ENCODE measurements at places on chromosomes 16 and 17.

GRCh38 chr17:35074711-35075707 is 11.5 kb upstream of the RFFL start:
- no peak for DNase-seq

DNA sequence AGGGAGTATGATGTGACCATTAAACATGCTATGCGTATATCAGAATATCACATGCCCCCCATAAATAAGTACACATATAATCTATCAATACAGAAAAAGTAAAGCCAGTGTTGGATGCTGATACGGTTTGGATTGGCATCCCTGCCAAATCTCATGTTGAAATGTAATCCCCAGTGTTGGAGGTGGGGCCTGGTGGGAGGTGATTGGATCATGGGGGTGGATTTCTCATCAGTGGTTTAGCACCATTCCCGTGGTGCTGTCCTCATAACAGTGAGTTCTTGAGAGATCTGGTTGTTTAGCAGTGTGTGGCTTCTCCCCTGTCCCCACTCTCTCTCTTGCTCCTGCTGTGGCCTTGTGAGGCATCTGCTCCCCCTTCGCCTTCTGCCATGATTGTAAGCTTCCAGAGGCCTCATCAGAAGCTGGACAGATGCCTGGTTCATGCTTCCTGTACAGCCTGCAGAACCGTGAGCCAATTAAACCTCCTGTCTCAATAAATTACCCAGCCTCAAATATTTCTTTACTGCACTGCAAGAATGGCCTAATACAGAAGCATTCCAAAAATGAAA is 88.9 kb downstream of the AATF start:
- no peak for DNase-seq

DNA sequence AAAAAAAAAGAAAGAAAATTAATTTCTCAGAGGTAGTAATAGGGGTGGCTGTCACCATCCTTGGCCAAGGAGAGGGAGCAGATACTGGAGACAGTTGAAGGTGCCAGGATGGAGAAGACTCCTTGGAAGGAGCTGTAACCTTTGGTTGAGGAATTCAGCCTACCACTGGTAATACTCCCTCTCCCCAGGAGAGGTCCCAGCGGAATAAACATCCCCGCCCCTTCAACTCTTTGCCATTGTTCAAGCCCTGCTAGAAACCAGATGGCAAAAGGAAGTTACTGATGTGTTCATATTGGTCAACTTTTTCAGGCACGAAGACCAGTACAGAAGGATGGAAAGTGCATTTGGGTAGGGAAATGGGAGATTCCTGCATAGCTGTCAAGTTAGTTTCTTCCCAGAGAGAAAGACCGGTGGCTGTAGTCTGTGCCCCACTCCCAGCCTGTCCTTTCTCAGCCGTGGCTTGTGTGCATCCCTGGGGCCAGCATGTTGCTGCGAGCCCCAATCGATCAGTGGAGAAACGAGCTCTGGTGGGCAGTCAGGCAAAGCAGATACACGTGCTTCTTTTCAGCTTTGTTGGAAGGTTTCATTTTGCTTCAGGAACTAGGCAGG is 612.1 kb downstream of the MAF start:
- no peak for DNase-seq

- DNase-seq, result no peak
Observed at GRCh38 chr17:48308581-48308980, 121.4 kb downstream of the SKAP1 start.

DNA sequence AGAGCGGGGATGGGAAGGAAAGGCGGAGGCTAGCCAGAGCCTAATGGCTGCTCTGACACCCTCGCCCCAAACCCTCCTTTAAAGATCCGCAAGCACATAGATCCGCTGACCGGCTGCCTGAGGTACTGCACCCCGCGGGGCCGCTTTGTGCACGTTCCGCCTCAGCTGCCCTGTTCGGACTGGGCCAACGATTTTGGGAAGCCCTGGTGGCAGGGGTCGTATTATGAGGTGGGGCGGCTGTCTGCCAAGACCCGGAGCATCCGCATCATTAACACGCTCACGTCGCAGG is 663 bp downstream of the CYB5D1 start:
- no peak for DNase-seq

DNA sequence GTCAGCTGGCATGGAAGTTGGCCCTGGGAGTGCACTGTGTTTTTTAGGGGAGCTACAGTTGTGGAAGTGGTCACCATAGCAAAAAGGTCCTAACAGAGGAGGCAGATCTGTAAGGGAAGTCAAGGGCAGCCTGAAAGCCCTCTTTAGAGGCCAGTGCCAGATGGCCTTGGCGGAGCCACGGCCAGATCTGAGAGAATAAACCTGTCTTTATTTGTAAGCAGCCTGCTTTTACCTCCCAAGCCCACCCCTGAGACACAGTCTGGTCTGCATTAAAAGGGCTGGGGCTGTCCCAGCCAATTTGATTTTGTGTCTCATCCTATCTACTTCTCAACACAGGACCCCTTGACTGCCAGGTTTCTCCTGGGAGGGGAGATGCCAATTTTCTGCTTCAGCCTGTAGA is 51.0 kb upstream of the NOL11 start:
- no peak for DNase-seq

GRCh38 chr17:66724581-66725341 is 110.2 kb upstream of the CACNG5 start:
- no peak for DNase-seq

GRCh38 chr17:77436481-77436880 is 295.7 kb downstream of the SEC14L1 start:
- DNase-seq, result no peak

GRCh38 chr16:71430744-71431143 is 11.1 kb downstream of the TLE7 start:
- no peak for DNase-seq

DNA sequence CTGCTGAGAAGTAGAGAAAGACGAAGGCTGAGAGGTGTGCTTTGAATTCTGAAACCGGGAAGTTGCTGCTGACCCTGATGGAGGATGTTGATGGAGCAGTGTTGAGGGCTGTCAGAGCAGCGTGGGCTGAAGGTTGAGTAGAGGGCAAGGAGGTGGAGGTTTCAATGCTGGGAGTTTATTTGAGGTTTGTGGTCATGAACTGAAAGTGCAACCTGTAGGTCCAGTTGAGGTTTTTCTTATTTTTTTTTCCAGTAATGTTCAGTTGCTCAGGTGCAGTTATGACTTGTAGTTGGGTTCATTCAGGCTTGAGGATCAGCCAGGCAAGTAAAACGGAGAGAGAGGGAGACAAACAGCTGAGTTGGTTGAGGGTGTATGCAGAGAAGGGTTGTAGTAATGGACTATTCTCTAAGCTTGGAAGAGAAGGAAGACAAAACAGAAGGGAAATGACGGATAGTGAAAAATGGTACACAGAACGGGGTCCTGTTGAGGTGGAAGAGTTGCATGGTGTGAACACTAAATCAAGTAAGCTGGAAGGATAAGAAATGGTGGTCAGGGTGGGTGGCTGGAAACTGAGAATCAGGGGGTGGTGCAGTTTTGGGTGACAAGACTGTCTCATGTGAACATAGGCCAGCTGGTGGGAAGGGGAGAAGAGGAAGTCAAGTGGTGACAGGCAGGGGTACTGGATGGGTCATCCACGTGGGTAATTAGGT is 8.7 kb upstream of the UBE2G1 start:
- DNase-seq, result peak; percentile 3

- no peak for DNase-seq
Observed at GRCh38 chr17:41413353-41413957, 10.9 kb downstream of the KRT37 start.

DNA sequence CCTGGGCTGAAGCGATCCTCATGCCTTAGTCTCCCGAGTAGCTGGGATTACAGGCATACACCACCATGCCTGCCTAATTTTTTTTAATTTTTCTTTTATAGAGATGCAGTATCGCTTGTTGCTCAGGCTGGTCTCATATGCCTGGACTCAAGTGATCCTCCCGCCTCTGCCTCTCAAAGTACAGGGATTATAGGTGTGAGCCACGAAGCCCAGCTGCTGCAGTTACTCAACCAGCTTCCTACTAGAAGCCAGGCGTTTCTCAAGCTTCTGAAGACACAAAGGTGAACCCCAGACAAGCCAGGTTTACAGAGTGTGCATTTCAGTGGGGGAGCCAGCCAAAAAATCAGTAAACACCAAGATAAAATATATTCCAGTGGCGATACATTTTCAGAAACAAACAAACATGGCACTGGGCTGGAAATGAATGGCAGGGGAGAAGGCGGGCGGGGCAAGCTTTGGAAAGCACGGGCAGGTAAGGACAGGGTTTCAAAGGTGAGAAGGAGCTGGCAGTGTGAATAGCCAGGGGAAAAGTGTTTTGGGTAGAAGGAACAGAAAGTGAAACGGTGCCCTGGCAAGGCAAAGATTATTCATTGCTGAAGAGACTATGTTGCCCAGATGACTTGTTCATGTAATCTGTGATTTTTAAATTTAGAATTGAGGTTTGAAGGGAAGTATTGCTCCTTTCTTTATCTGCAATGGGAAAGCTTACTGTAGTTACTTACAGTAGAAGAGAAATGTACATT is 471.1 kb downstream of the WWOX start:
- no peak for DNase-seq

Measured in stimulated activated CD8-positive, alpha-beta memory T cell treated with anti-CD3 and anti-CD28 coated beads, Interleukin-7, amount 100 ng/mL, for 1 hour (primary cell).